ENCODE measurements at places on chromosomes 3 and 15.

DNA sequence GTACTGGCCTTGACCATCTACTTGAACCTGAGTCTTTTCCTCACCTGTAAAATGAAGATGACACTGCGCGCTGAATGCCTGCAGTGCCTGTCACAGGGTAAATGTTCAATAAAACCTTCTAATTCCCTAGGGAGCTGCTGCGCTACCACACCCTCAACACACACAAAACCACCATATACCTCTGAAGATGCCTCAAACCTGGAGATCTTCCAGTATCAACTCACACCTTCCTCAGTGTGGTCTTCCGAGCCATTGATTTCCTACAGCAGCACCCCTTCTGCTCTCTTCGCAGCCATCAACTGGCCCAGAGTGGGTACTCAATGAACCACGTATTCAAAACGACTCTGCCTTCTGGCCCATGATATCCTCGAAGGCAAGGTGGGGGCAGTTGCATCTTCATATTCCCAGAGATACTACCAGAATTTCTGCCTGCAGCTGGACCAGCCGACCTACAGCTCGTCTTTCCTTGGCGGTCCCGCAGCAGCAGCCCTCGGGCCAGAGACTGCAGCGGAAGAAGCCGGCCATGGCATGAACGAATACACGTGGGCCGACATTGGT, 695 bp downstream of the RPL32 start:
- no peak for DNase-seq

- no peak for DNase-seq
These were observed 44.5 kb downstream of the RIOX2 start for GRCh38 chr3:97927704-97928103.

- DNase-seq = no peak
These were observed 127.5 kb downstream of the SNRK start for GRCh38 chr3:43413676-43414368.

DNA sequence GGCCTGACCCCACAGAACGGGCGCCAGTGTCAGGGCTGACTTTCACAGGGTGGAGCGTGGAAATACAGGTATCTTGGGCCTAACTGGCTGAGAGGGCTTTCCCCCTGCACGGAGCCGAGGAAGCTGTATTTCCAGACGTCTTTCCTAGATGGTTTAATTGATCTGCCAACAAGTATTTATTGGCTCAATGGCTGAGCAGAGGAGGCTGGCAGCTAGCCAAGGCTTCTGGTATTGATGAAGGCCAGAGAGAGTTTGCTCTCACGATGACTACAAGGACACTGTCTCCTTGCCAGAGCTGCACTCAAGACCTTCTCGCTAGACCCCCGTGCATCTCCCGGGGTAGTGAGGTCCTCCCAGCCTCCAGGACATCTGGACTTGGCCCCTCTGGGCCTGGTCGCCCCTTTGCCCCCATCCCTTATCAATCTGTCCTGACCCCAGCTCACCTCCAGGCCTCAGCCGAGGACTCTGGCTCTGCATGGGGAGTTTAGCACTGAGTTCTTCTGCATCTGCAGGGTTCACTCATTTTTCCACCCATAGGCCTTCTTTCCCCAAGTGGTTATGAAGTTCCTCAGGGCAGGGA, 20.6 kb downstream of the SPSB4 start:
- no peak for DNase-seq

GRCh38 chr15:67366904-67367303, 112.3 kb downstream of the IQCH start:
- DNase-seq = no peak

- no peak for DNase-seq
These were observed 29.8 kb upstream of the SLC25A36 start for GRCh38 chr3:140911822-140912221.

DNA sequence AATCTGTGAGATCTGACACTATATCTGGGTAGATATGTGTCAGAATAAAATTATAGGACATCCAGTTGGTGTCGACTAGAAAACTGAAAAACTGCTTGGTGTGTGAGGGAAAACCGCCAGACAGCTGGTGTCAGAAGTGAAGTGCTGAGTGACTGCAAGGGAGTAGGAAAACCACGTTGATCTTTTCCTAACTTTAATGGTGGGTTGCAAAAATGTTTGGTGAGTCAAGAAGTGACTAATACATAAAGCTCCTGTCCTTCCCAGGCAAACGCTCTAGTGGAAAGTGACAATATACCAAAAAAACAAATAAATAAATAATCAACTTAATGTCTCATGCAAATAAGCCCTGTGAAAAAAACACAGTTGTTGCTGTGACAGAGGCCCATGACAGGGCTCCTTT, 7.3 kb upstream of the CD96 start:
- no peak for DNase-seq
